ENCODE measurements at places on chromosomes 7 and 10.

DNA sequence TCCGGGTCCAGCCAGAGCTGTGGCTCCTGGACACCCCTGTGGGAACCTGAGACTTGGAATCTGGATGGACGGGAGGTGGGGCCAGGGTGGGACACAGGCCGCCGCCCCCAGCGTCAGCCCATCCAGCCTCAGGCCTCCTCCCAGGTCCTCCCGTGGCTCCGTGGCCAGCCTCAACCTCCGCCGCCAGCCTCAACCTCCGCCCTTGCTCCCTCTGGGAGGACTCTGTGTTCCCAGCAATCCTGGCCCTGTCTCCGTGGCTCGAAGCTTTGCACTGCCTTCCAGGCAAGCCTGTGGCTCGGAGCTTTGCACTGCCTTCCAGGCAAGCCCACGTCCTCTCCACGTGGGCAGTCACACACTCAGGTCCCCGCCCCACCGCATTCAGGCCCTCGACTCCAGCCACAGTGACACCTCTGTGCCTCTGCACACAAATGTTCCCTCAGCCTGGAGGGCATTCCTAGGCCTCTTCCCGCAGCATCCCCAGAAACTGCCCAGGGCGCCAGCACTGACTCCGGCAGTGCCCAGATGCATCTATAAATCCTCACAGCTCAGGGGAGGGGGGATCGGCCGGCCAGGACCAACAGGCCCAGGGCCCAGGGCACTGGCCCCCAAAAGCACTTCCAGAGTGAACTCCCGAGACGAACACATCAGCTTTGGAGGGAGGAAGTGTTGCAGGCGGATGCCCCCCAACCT is 44.7 kb upstream of the PDGFA start:
- no peak for DNase-seq

- no peak for DNase-seq
Measured at GRCh38 chr10:35993591-35994515, 351.8 kb upstream of the FZD8 start.

DNA sequence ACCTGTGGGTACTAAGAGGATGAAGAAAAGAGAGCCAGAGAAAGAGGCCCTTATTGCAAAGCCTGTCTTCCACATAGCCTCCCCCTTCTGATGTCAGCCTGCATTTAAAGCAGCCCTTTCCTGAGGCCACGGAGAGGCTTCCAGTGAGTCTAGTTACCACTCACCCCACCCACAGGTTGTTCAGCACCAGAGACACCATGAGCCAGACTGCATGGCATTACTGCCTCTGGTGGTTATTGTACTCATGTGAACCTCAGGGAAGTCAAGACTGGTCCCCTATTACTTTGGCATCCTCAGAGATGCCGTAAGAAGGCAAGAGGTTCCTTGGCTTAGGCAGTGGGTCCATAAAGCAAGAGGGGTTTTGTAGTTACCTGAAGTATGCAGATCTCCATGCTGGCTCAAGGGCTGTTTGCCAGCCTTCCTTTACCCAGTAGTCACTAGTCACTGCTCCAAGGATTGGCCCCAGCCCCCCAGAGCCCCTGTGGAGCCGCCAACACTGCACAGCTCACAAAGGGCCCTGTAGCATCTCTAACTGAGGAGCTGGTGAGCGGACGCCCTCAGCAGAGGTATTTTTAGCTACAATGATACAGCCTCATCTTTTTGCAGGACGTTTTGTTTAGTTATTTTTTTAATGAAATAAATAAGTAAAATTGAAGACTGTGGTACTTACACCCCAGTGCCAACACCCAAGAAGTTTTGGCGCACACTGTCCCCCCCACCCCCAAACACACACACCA is 20.7 kb downstream of the LRRC4 start:
- no peak for DNase-seq

- no peak for DNase-seq
Measured at GRCh38 chr10:52759154-52759553, 13.4 kb downstream of the MBL2 start.

DNA sequence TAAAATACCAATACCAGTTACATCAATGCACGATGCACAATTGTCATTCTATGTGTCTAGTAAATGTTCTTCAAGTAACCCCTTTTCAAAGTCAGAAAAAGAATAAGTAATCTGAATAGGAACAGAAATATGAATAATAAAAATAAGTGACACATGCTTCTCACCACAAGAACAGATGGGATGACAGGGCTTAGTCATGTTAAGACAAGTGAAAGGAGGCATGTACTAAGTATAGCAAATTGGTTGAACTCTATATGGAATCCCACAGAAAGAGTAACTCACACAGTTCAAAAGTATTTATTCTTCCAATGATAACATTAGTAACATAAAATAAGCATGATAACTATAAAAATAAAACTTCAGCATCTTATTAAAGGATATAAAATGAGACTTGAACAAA is 100.9 kb upstream of the TAS2R16 start:
- DNase-seq: no peak

DNA sequence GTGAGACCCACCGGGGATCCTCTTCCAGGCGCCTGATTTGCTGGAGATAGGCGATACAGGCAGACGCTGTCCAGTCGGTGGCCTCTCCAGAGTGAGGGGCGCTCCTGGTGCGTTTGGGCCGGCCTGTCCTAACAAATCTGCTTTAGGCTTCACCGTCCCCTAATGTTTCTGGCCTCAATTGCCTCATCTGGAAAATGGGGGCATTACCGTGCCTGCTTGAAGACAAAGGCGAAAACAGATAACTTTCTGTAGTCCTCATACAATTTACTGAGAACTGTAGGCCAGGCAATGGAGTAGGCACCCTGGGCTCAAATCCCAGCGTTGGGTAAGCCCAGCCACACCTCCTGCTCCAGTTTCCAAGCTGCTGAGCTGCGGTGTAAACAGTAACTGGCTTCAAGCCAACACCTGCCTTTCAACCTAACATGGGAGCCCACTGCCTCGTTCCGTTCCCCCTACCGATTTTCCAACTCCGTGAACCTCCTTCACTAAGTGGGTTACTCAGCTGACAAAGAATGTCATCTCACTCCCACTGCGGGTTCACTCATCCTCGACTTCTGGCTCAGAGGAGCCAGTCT is 589 bp upstream of the ZFAND4 start:
- no peak for DNase-seq

GRCh38 chr7:13949445-13949844 is 40.0 kb downstream of the ETV1 start:
- DNase-seq: no peak

GRCh38 chr7:77571801-77572200 is 34.7 kb downstream of the PTPN12 start:
- no peak for DNase-seq

DNA sequence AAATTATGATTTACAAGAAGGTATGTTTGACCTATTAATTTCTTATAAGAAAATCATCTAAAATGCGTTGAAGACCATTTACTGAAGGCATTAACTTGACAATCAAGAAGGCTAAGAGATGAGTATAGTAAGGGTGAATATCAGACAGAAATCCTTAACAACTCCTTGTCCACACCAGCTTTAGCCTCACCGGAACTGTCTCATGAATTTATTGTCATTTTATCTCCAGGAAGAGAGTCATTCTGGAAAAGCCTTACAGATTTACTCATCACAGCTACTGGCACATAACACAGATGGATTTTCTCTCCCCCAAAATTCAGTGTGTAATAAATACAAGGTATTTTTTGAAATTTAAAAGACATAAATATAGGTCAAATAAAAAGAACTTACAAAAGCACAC is 129.4 kb upstream of the LSM8 start:
- no peak for DNase-seq

DNA sequence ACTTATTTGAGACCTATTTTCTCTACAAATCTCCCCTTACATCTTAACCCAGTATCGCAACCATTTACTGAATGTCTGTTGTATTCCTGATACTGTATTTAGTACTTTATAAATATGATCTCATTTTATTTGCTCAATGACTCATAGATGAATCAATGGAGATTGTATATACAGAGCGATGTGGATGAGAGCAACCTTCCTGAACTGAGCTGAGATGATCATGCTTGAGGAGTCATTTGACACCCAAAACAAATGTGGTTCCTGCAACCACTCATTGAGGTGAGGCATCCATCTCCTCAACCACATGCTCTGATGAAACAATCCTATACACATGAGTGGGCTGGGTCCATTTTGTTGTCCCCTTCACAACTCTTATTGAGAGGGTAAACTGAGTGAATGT is 250.0 kb downstream of the CDC14C start:
- DNase-seq: no peak

DNA sequence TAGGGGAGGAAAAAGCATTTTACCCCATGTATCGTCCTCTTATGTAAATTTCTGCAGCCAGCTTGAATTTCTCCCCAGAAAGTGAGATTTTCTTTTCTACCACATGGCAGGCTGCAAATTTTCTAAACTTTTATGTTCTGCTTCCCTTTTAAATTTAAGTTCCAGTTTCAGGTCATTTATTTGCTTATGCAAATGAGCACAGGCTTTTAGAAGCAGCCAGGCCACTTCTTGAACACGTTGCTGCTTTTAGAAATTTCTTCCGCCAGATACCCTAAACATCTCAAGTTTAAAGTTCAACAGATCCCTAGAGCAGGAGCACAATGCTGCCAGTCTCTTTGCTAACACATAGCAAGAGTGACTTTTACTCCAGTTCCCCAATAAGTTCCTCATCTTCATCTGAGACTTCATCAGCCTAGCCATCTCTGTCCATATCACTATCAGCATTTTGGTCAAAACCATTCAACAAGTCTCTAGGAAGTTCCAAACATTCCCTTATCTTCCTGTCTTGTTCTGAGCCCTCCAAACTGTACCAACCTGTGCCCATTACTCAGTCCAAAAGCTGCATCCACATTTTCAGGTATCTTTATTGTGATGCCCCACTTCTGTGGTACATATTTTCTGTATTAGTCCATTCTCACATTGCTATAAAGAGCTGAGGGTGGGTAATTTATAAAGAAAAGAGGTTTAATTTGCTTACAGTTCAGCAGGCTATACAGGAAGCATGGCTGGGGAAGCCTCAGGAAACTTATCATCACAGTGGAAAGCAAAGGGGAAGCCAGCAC is 16.3 kb downstream of the EZH2 start:
- no peak for DNase-seq

- no peak for DNase-seq
Measured at GRCh38 chr10:128612195-128612594, 486.0 kb upstream of the MKI67 start.

GRCh38 chr10:86339226-86339865 is 27.2 kb downstream of the GRID1 start:
- no peak for DNase-seq
